ENCODE measurements at places on chromosomes 6 and 20.

- DNase-seq, result peak; percentile 20
These were observed 1.5 kb downstream of the MAFB start for GRCh38 chr20:40687384-40688128.

DNA sequence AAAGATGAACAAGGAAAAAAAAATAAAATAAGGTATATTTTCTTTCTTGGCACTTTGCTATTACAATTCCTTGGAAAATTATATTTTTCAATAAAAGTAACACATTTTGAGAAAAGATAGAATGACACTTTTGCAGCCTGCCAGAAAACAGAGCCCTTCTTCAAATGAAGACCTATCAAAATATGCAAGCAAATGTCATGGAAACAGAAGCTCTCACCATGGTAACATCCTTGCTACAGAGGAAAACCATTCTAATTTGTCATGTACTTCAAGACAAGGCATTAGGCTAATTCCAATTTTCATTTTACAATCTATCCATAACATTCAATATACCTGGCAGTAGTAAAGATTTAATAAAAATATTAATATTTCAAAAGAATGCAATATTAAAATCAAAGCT is 177.9 kb downstream of the RNGTT start:
- DNase-seq, result no peak

DNA sequence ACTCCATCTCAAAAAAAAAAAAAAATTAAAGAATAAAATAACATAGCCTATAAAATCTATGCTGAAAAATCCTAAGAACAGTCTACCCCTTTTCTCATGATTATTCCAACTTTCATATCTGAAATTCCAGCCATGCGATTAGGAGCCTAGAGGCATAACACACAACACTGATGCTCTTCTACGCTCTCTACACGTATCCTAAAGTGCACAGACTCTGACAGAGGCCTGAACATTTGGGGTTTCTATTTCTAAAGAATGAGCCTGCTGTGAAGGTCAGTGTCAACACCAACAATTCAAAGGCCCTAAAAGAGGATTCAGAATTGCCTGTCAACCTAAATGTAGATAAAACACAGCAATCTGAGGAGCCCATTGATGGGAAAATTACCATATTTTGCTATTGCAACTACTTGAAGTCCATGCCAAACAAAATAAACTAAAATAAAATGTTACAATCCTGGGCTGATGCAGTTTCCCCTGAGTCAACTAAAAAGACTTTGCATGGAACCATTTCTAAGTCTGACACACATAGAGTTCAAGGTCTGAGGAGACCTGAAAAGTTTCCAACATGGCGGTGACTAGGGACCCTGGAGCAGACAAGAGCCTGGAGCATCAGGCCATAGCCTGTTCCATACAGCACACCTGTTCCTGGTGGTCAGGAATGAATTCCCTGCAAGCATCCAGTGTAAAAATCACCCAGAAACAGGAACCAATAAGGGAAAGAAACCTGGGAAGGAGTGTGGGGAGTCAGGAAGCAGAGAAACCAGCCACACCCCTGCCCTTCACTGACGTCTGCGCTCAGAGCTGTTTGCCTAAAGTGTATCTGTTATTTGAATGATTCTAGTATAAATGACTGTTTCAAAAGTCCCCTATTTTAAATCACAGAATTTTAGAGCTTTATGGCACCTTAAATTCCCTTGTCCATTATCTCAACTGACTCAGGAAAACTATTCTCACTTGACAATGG is 11.8 kb downstream of the NINL start:
- no peak for DNase-seq

- DNase-seq, result no peak
These were observed 61.0 kb downstream of the DZANK1 start for GRCh38 chr20:18405826-18406225.

DNA sequence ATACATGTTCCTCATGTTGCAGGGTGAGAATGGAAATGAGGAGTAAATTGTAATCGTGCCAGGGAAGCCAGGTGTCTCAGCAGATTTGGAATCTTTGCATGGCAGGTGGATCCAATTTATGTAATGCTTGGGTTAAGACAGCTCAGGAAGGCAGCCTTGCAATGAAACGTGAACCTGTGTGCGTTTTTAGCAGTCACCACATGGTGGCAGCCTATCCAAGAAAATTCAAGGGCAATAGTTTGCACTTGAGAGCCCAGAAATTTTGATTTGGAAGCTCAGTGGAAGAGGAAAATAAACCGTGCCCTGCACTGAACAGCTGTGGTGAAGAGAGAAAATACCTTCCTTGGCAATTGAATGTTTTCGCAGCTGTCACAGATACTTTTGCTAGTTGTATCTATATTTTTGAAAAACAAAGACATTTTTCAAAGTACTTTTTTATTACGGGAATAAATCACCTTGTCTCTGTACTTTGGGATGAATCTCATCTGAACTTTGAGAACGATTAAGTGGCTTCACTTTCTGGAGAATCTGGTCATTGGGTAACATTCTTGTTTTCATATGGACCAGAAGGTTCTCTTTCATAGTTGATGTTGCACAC is 26.5 kb downstream of the MTHFD1L start:
- peak; percentile 34 for DNase-seq

- no peak for DNase-seq
These were observed 45.1 kb upstream of the TENT5A start for GRCh38 chr6:81797591-81797990.

- no peak for DNase-seq
These were observed 5.4 kb upstream of the FBXO30 start for GRCh38 chr6:145819994-145820393.

GRCh38 chr6:74152096-74152675 is 456.2 kb downstream of the CD109 start:
- no peak for DNase-seq

GRCh38 chr6:123962508-123962907 is 158.8 kb downstream of the NKAIN2 start:
- DNase-seq, result no peak

DNA sequence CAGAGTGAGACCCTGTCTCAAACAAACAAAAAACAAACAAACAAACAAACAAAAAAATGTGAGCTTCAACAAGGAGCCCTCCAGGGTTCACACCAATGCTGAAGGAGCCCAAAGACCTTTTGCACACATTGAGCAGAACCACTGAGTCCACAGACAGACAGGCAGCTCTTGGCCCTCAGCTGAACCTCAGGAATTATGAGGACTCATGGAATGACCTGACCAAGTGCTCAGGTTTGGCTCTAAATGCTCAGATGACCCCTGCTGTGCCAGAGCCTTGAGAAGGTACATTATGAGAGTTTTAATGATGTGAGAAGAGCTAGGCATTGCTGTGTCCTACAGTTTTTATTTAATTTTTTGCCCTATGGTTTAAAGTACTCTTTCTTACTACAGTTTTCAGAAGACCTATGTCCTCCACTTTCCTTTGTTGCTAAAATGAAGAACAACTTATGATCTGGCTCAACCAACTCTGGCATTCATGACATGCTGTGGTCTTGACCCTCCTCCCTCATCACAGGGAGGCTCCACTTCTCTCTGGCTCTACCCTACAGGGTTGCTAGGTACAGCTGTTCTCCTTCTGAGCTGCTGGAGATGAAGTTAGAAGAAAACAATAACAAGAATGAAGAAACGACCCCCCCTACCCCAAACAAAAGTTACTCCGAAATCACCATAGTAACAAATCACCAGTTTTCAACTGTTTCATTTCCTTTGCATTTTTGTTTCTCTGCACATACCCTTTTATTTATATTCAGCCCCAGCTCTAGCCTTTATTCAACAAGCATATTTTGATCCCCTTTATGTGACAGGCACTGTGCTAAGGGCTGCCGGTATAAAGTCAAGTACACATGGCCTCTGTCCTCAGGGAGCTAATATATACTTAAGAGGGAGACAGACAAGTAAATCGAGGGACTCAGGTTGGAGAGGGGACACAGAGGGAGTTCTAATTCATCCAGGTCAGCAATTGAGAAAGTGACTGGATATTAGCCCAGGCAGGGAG is 128.7 kb upstream of the TRAF3IP2 start:
- DNase-seq, result no peak

DNA sequence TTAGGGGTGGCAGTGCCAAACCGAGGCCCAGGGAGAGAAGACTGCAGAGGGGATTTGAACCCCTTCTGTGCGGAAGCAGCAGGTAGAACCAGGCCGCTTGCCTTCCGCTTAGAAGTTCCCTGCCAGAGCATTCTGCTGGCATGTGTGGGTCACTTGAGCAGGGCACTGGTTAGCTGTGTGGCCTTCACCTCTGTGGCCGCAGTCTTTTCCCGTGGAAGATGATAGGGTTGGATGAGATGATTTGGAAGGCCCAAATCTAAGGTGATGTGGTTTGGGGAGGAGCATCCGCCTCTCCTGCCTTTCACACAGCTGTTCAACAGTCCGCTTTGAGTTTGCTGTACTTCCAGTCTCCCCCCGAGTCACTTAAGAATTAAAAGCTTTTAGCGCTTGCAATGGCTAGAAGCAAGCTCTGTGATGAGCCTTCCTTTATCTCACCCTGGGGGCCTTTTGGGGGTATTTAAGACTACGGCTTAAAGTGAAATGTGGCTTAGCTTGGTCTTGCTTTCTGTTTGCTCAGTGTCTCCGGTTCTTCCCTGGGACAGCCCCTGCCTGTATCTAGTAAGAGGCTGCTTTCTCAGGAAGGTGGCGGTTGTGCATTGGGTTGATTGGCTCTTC is 743 bp downstream of the CMTR1 start:
- DNase-seq, result no peak

- no peak for DNase-seq
These were observed 627.4 kb upstream of the CITED2 start for GRCh38 chr6:140001821-140002341.

GRCh38 chr6:29850011-29850553 is 22.5 kb downstream of the HLA-G start:
- peak; percentile 20 for DNase-seq

DNA sequence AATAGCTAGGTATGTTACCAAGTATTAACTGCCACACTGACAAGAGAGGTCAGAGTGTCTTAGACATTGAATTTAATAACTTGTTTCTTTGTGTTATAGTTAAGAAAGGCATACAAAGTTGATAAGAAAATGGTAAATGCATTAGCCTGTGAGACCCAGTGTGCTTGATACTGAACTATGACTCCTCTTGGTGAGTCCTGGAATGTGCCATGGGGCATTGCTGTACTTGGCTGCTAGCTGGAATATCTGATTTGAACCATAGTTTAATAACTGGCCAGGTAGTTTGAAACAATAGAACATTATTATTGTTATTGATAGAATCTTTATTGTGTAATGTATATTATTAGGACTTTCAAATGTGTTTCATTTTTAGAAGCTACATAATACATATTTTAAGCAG is 70.0 kb downstream of the ZFAND3 start:
- no peak for DNase-seq

GRCh38 chr6:85449388-85449817 is 480 bp upstream of the NT5E start:
- no peak for DNase-seq

- DNase-seq, result no peak
These were observed 78.2 kb upstream of the PTPRK start for GRCh38 chr6:128598571-128598970.

DNA sequence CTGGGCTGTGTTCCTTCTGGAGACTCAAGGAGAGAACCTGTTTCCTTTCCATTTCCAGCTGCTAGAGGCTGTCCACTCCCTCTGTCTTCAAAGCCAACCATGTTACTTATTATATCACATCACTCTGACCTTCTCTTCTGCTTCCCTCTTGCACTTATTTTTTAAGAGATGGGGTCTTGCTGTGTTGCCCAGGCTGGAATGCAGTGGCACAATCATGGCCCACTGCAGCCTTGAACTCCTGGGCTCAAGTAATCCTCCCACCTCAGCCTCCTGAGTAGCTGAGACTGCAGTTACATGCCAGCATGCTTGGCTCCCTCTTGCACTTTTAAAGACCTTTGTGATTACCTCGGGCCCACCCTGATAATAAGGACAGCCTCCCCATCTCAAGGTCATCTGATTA is 160.0 kb upstream of the DTNBP1 start:
- no peak for DNase-seq

GRCh38 chr6:97771372-97771771 is 488.4 kb upstream of the MMS22L start:
- DNase-seq, result no peak

GRCh38 chr20:39691151-39691862 is 729.2 kb downstream of the DHX35 start:
- DNase-seq, result no peak
